ENCODE measurements at places on chromosomes 3 and 15. TPM values are rescaled to one million over a fixed set of nuclear protein-coding genes. Genes with fewer than 3 reads are reported as not detected.

DNA sequence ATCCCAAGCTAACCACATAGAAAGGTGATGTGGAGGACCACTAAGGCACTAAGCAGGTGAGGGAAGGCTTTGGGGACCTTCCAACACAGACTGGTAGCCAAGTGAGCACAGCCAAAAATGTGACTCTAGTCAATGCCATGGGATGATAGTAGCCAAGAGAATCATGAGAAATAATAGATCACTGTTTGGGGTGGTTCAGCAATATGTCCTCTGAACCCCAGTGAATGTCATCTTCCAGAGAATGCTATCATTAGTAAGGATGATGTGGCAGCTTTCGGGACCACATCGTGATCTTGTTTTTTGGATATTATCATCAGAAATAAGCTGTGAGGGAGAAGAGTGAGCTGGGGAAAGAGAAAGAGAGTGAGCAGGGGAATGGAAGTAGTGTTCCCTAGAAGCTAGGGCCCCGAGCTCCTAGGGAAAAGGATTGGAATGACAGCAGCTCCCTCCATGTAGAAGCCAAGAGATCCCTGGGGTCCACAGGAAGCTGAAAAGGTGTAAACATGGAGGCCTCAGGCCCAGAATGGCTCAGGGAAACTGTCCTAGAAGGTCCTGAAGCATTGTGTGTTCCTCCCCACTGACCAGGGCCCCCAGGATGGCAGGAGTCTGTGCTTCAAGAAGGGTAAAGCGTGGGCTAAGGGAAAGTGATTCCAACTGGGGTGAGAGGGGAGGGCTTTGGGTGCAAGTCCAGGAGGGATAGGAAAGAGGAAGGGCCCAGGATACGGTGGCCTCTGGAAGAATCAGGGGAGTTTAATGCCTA is 56.6 kb upstream of the KLF13 start:
- H3K36me3 ChIP-seq: no peaks in the 10 kb centered on the region
- H3K4me3 ChIP-seq: no peak overlapping the region
- DNase-seq: no peak

DNA sequence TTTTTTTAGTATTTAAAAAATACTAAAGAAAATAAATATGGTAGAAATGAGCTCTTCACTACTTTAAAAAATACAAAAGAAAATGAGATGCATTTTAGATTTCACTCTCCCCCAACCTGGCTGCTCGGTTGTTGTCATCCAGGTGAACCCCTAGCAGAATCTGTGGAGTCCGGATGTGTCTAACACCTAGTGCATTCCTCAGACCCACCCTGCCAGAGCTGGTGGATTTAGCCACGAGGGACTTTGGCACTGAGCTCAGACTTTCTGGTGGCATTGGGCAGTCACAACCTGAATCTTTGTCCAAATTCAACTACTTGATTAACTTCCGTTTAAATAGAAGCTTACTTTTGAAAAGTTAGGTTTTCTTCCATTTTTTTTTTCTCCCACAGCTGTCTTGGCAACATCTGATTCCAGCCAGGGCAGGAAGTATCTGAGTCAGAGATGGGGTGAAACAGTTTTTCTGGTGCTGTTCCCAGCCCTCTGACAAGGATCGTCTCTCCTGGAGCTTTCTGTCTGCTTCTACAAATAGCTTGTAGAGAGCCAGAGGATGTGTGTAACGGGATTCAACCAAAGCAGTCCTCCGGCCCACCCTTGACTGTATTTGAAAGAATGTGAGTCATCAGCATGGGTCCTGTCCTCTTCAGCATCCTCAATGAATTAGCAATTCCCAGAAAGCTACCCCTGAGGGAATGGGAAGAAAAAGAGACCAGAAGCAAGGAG is 301.8 kb upstream of the MCTP2 start:
- H3K4me3 ChIP-seq: no peak overlapping the region
- H3K36me3 ChIP-seq: no peaks in the 10 kb centered on the region
- H3K4me1 ChIP-seq: no peaks in the 10 kb centered on the region
- no peaks in the 10 kb centered on the region for H3K27me3 ChIP-seq

The EFHB gene
- 0.12 TPM for total RNA-seq

GRCh38 chr3:32946973-32947788 is 4.3 kb upstream of the CCR4 start:
- H3K4me3 ChIP-seq: no peak overlapping the region
- no peak overlapping the region for H3K27ac ChIP-seq
- DNase-seq: no peak
- no peaks in the 10 kb centered on the region for H3K36me3 ChIP-seq

GRCh38 chr3:178967177-178967532 is 104.5 kb downstream of the ZMAT3 start:
- no peak overlapping the region for H3K4me3 ChIP-seq
- H3K36me3 ChIP-seq: no peaks in the 10 kb centered on the region
- DNase-seq: no peak
- H3K27me3 ChIP-seq: no peaks in the 10 kb centered on the region

DNA sequence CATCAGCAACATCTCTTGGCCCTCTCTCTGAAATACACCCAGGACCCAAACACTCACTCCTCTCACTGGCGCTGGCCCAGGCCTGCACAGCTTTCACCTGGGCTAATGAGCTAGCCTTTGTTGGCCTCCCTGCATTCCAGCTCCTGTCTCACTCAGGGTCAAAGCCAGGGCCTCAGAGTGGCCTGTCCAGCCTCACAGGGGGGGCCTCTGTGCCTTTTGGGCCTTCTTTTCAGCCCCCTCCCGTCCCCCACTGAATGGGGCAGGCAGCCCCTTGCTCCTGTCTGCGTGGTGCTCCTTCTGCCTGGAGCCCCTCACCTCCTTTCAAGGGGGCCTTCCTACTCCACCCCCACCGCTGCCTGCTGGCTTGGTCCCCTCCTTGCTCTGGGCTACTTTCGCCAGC is 59.0 kb upstream of the PRR23E start:
- H3K27ac ChIP-seq: no peak overlapping the region
- no peaks in the 10 kb centered on the region for H3K27me3 ChIP-seq
- peaks cover 6% of the 10 kb centered on the region for H3K4me1 ChIP-seq
- no peak overlapping the region for H3K4me3 ChIP-seq

The FBXL2 gene
- total RNA-seq: 2.4 TPM

- H3K4me1 ChIP-seq: no peaks in the 10 kb centered on the region
- no peak for DNase-seq
- no peak overlapping the region for H3K27ac ChIP-seq
- no peaks in the 10 kb centered on the region for H3K27me3 ChIP-seq
Observed at GRCh38 chr3:13201851-13202250, 128.6 kb upstream of the IQSEC1 start.

The OR4F6 gene
- not detected for total RNA-seq

DNA sequence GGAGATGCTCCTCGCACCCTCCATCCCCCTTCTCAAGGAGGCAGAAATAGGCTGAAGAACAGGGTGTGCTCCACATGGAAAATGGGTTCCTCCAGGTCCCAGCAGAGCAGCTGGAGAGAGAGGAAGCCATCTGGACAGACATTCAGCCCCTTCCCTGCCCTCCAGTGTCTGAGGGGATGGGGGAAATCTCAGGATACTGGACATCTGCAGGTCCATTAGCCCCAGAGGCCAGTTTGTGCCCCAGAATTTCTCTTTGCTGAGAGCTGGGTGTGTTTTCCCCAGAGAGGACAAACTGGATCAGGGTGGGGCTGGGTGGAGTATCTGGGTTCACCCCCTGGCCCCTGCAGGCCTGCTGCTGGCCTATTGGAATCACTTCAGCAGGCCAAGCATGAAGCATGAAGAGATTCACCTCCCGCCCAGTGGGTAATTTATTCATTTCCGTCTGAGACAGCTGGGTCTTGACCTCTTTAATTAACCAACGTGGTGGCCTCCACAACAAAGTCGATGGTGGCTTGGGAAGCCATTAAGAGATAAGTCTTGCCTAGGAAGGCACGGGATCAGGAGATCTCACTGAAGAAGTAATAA is 4.6 kb downstream of the FAM3D start:
- H3K36me3 ChIP-seq: no peaks in the 10 kb centered on the region
- H3K27ac ChIP-seq: no peak overlapping the region

GRCh38 chr3:6753536-6753935 is 107.4 kb upstream of the GRM7 start:
- no peak overlapping the region for H3K27ac ChIP-seq
- H3K4me1 ChIP-seq: no peaks in the 10 kb centered on the region
- no peaks in the 10 kb centered on the region for H3K36me3 ChIP-seq
- H3K27me3 ChIP-seq: no peaks in the 10 kb centered on the region

GRCh38 chr3:2802429-2802828 is 307.7 kb downstream of the IL5RA start:
- DNase-seq: no peak
- no peaks in the 10 kb centered on the region for H3K4me1 ChIP-seq
- no peak overlapping the region for H3K4me3 ChIP-seq

DNA sequence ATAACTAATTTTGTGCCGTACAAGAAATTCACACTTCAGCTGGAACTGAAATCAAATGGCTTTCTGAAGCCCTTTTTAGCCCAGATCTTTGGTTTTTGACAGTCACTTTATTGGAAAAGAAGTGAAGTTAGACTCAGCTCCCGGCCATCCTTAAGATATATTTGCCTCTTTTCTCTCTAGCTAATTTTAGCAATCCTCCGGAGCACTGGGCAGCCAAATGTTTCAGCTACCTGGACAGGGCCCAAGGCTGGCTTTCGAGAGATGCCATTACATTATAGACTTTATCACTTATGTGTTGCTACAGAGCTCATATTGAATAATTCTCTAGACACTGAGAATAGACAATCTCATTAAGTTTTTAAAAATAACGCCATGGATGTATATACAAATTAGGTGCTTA is 28.5 kb upstream of the RPL39L start:
- no peaks in the 10 kb centered on the region for H3K27me3 ChIP-seq
- no peak overlapping the region for H3K27ac ChIP-seq
- H3K36me3 ChIP-seq: no peaks in the 10 kb centered on the region
- no peak for DNase-seq

GRCh38 chr3:28347374-28348264 is 902 bp upstream of the ZCWPW2 start:
- peak overlapping the region; percentile 58 for H3K4me3 ChIP-seq
- DNase-seq: no peak
- peak overlapping the region; percentile 99 for H3K27ac ChIP-seq

GRCh38 chr15:38636597-38636996 is 72.0 kb upstream of the RASGRP1 start:
- no peak overlapping the region for H3K4me3 ChIP-seq
- no peak for DNase-seq
- H3K27me3 ChIP-seq: no peaks in the 10 kb centered on the region
- H3K4me1 ChIP-seq: no peaks in the 10 kb centered on the region

The SPRED1 gene
- total RNA-seq: 5.1 TPM

DNA sequence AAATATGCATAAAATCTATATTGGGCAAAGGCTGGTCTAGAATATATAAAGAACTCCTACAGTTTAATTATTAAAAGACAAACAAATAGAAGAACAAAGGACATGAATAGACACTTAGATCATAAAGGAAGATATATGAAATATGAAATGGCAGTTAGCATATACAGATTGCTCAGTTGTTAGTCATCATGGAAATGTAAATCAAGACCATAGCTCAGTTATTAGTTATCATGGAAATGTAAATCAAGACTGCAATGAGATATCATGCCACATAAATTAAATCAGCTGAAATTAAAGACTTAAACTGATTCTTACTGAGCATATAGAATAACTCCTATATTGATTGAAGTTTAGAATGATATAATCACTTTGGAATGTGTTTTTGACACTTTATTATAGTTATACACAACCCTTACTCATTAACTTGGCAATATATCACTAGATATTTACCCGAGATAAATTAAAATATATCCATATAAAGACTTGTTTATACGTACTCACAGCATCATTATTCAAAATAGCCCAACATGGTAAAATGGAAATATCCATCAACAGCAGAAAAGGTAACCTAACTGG is 45.2 kb upstream of the GOLGA8B start:
- no peak for DNase-seq
- H3K27me3 ChIP-seq: no peaks in the 10 kb centered on the region
- H3K4me1 ChIP-seq: no peaks in the 10 kb centered on the region
- no peak overlapping the region for H3K4me3 ChIP-seq

DNA sequence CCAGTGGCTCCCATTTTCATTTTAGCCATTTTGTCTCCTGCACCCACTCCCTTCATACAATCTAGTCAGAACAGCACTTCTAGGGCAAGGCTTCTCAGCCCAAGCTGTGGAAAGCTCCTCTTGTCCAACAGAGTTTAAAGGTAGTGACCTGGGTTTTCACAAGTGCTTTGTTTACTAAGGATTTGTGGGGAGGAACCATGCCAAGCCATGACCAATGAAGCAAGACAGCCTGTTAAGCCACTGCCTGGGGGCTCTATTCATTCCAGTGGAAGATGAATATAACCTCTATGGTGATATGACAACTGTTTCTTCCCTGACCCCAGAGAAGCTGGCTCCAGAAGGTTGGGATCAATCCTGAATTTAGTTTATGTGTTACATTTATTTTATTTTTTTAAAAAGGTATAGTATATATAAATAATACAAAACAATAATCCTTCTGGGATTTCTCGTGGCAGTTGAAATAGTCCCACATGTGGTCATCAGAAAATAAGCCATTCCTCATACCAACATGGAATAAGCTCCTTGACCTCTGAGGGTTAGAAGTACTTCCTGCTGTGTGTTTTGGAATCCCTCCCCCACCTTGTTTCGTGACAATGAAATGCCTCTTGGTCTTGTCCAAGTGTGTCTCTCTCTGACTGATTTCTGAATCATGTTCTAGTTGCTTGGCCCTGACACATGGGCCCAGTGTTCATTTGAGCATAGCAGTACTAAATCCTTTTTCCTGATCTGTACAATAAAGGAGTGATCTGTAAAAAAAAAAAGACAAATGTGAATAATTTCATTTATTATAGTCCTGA is 13.3 kb upstream of the THUMPD3 start:
- DNase-seq: no peak
- no peaks in the 10 kb centered on the region for H3K27me3 ChIP-seq
- H3K4me3 ChIP-seq: no peak overlapping the region
- H3K27ac ChIP-seq: no peak overlapping the region
- peaks cover 33% of the 10 kb centered on the region for H3K4me1 ChIP-seq

- no peak overlapping the region for H3K4me3 ChIP-seq
- no peak overlapping the region for H3K27ac ChIP-seq
- H3K27me3 ChIP-seq: no peaks in the 10 kb centered on the region
- no peaks in the 10 kb centered on the region for H3K36me3 ChIP-seq
- no peak for DNase-seq
Observed at GRCh38 chr3:72587282-72587681, 261.0 kb downstream of the SHQ1 start.

The MESP2 gene
- not detected for total RNA-seq

GRCh38 chr15:67738056-67738455 is 87.3 kb upstream of the SKOR1 start:
- no peak for DNase-seq

The MORC1 gene
- total RNA-seq: not detected

GRCh38 chr3:168104361-168104760 is 8.6 kb upstream of the GOLIM4 start:
- H3K27ac ChIP-seq: no peak overlapping the region
- no peaks in the 10 kb centered on the region for H3K36me3 ChIP-seq
- H3K27me3 ChIP-seq: no peaks in the 10 kb centered on the region
- no peak for DNase-seq

The FYTTD1 gene
- 22.8 TPM for total RNA-seq

DNA sequence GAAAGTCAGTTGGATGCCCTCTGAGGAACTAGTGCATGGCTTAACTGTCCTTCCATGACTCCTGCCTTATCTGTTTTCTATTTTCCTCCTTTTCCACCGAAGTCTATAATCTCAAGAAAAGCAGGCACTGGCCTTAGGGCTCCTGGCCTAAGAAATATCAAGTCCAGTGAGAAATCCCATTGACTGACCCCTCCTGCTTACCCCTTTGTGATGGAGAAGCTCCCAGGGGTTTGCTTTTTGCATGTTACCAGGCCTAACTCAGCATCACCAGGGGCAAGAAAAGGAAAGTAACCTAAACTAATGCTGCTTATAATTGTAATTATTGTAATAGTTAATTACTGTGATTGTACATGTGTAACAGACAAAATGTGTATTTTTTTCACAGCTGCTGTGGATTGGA is 21.7 kb downstream of the CCR3 start:
- H3K4me3 ChIP-seq: no peak overlapping the region
- DNase-seq: no peak
- no peaks in the 10 kb centered on the region for H3K4me1 ChIP-seq

The GUCA1C gene
- total RNA-seq: 17.3 TPM

The NOP10 gene
- total RNA-seq: 46.0 TPM
